Fibroblast of skin of right biceps (primary cell): ENCODE measurements at places on chromosomes 6 and 20.

GRCh38 chr6:113594726-113595125 lies 262.4 kb upstream of the MARCKS start:
- no peak for DNase-seq

GRCh38 chr6:8535519-8535918 lies 100.2 kb upstream of the SLC35B3 start:
- no peak for DNase-seq

GRCh38 chr6:148179786-148180185 lies 162.9 kb upstream of the SASH1 start:
- peak; percentile 37 for DNase-seq

- no peak for DNase-seq
Observed at GRCh38 chr6:104795363-104795762, 64.4 kb downstream of the HACE1 start.
